Adrenal gland (tissue), 19 donors: ENCODE measurements at places on chromosomes 13 and 19. TPM values are rescaled to one million over a fixed set of nuclear protein-coding genes. Genes with fewer than 3 reads are reported as not detected.

DNA sequence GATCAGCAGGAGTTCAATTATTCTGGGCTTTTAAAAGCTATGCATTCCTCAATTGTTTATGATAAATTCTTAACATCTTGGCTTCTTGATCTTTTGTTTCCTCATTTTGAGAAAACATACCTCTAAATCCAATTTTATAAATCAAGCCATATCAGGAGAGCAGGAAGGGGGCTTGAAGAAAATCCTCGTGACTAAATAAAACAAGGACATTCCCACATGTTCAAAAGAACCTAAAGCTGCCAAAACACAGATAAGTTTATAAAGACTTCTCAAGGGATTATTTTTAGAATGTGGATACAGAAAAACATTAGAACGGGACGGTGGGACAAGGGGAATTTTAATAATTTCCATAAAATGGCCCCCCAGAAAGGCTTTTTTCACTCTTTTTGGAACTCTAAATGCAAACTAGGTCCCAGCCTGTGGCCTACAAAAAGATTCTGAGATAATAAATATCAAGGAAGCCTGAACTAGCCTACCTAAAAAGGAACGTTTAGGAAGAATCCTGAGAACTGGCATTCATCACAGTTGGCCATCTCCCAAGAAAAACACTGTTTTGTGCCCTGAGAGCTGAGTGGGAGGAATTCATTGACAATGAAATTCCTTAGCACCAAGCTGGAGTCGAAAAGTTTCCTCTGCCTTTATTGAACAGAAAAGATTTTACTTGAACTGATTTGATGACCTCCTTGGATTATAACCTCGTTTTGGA is 30.1 kb downstream of the ZAR1L start:
- H3K27me3 ChIP-seq = no peaks in the 10 kb centered on the region
- DNase-seq = peak; percentile 28
- H3K36me3 ChIP-seq = no peaks in the 10 kb centered on the region
- no peaks in the 10 kb centered on the region for H3K4me1 ChIP-seq

Gene MIA
- total RNA-seq = not detected

Gene SLC6A16
- total RNA-seq = 0.71 TPM

Gene MADCAM1
- total RNA-seq = 0.25 TPM

Gene ZNF382
- total RNA-seq = 11.4 TPM

- H3K27me3 ChIP-seq = no peaks in the 10 kb centered on the region
- DNase-seq = no peak
- no peaks in the 10 kb centered on the region for H3K36me3 ChIP-seq
- H3K4me3 ChIP-seq = no peak overlapping the region
- no peak overlapping the region for H3K27ac ChIP-seq
- no peaks in the 10 kb centered on the region for H3K4me1 ChIP-seq
Observed at GRCh38 chr13:113654175-113654560, 3.8 kb downstream of the ATP4B start.

DNA sequence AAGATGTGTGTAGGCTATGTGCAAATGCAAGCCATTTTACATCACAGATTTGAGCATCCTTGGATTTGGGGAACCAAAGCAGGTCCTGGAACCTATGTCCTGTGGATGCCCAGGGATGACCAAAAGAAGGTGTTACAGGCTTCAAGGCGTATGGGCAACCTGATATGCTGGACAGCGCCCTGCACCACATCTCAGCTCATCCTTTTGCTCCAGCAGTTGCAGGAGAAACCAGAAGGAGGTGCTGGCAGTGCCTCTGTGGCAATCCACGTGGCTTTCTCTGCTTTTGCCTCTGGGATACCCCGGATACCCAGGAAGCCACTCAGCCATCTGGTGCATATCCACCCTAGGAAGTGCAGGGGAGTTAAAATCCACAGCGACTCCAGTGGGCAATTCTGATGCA is 110.3 kb upstream of the VSTM2B start:
- no peaks in the 10 kb centered on the region for H3K4me1 ChIP-seq
- no peaks in the 10 kb centered on the region for H3K27me3 ChIP-seq
- no peak for DNase-seq
- H3K4me3 ChIP-seq = no peak overlapping the region

- no peak overlapping the region for H3K4me3 ChIP-seq
- no peak overlapping the region for H3K27ac ChIP-seq
- H3K27me3 ChIP-seq = no peaks in the 10 kb centered on the region
Observed at GRCh38 chr13:103839460-103839859, 773.2 kb upstream of the SLC10A2 start.

- DNase-seq = no peak
- no peaks in the 10 kb centered on the region for H3K36me3 ChIP-seq
- H3K4me1 ChIP-seq = peaks cover 6% of the 10 kb centered on the region
- H3K27me3 ChIP-seq = no peaks in the 10 kb centered on the region
- no peak overlapping the region for H3K27ac ChIP-seq
Observed at GRCh38 chr19:6767081-6767356, 216 bp downstream of the SH2D3A start.

- H3K4me3 ChIP-seq = no peak overlapping the region
- H3K27me3 ChIP-seq = no peaks in the 10 kb centered on the region
Observed at GRCh38 chr13:58202099-58202498, 570.6 kb downstream of the PCDH17 start.

DNA sequence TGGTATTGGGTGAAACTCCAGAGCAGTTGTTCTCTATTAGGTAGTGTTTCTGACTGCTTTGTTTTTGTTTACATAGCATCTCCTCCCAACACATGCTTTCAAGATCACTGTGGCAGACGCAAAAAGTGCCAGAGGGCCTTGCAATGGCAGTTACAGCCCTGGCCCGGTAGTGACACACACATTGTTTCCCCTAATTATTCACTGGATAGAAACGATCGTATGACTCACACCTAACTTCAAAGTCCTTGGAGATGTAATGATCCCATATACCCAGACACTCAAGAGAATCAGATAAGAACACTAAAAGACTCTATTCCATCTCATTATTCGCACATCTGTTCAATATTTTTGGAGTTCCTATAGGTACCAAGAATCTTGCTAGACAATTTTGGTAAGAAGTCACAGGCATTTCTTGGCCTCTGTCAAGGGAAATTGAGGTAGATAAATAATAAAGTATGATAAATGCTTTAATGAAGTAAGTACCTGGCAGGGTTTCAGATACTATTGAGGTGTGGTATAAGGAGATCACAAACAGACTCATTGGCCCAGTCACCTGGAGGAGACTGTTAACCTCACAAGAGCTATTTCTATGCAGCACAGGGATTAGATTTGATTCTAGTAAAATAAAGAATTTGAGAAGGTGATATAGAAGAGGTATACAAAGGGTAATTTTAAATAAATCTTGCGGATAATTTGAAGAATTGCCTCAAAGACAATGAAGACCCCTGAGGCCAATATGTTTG is 485.3 kb downstream of the SLITRK6 start:
- no peak overlapping the region for H3K27ac ChIP-seq
- no peak for DNase-seq
- H3K4me3 ChIP-seq = no peak overlapping the region
- H3K27me3 ChIP-seq = no peaks in the 10 kb centered on the region
- no peaks in the 10 kb centered on the region for H3K36me3 ChIP-seq

Gene RFPL4A
- not detected for total RNA-seq

Gene KASH5
- total RNA-seq = 0.74 TPM

GRCh38 chr19:15636026-15636425 is 4.7 kb upstream of the CYP4F3 start:
- H3K4me3 ChIP-seq = no peak overlapping the region
- H3K27ac ChIP-seq = no peak overlapping the region
- no peaks in the 10 kb centered on the region for H3K27me3 ChIP-seq
- H3K36me3 ChIP-seq = no peaks in the 10 kb centered on the region
- no peaks in the 10 kb centered on the region for H3K4me1 ChIP-seq
- DNase-seq = no peak

Gene FREM2
- 0.11 TPM for total RNA-seq

- no peaks in the 10 kb centered on the region for H3K36me3 ChIP-seq
- no peak overlapping the region for H3K27ac ChIP-seq
- no peaks in the 10 kb centered on the region for H3K27me3 ChIP-seq
- H3K4me1 ChIP-seq = no peaks in the 10 kb centered on the region
- no peak for DNase-seq
Observed at GRCh38 chr19:41076286-41076685, 12.0 kb upstream of the CYP2A13 start.

GRCh38 chr19:37227996-37228395 is 10.0 kb downstream of the ZNF383 start:
- H3K4me3 ChIP-seq = no peak overlapping the region
- no peak for DNase-seq
- no peaks in the 10 kb centered on the region for H3K27me3 ChIP-seq
- no peaks in the 10 kb centered on the region for H3K4me1 ChIP-seq
- H3K27ac ChIP-seq = no peak overlapping the region
- no peaks in the 10 kb centered on the region for H3K36me3 ChIP-seq

GRCh38 chr13:31997641-31998040 is 33.9 kb upstream of the FRY start:
- no peaks in the 10 kb centered on the region for H3K27me3 ChIP-seq
- no peaks in the 10 kb centered on the region for H3K36me3 ChIP-seq
- no peak overlapping the region for H3K4me3 ChIP-seq
- DNase-seq = no peak
- no peaks in the 10 kb centered on the region for H3K4me1 ChIP-seq
- no peak overlapping the region for H3K27ac ChIP-seq

DNA sequence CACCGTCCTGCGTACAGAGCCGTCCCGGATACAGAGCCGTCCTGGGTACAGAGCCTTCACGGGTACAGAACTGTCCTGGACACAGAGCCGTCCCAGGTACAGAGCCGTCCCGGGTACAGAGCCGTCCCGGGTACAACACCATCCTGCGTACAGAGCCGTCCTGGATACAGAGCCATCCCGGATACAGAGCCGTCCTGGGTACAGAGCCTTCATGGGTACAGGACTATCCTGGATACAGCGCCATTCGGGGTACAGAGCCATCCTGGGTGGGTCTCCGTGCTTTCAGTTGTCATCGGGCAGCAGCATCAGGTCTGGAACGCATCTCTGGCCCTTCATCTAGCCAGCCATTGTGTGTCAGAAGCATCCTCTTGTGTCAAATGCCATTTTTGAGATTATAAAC is 222.3 kb upstream of the SOX1 start:
- no peaks in the 10 kb centered on the region for H3K4me1 ChIP-seq
- DNase-seq = no peak
- H3K4me3 ChIP-seq = no peak overlapping the region
- H3K27me3 ChIP-seq = peaks cover 3% of the 10 kb centered on the region
- H3K36me3 ChIP-seq = no peaks in the 10 kb centered on the region

DNA sequence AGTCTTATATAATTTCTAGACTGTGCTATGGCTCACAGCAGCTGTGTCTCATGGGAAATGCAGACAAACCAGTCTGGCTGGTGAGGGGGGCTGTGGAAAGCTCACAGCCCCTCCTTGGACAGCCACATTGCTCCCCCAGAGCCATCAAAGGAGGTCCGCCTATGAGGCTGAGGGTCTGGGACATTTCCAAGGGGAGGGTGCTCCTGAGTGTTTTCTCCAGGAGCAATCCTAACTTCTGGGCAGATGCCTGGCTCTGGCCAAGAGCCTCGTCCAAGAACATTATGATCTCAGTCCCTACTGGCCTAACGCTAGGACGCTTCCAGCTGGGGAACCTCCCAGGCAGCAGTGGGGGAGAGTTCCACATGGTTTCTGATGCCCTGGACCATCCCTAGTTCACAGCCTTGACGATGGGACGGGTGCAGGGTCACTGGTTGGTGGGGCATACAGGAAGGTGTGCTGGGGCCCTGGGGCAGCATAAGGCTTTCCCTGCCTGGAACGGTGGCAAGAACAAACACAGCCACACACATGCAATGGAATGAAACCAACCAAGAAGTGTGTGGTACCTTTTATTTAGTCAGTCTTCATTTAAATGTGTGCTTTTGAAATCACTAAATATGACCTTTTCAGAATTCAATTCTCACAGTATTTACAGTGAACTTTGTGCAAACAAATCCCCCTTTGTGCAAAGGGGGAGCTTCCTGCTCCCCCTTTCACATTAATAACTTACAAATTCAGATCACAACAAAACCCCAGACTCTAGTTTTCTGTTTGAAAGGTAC is 60.6 kb downstream of the CDADC1 start:
- peak overlapping the region; percentile 76 for H3K27ac ChIP-seq
- H3K36me3 ChIP-seq = no peaks in the 10 kb centered on the region
- no peaks in the 10 kb centered on the region for H3K27me3 ChIP-seq
- H3K4me3 ChIP-seq = no peak overlapping the region

GRCh38 chr19:49389406-49389805 is 1.4 kb downstream of the KASH5 start:
- no peaks in the 10 kb centered on the region for H3K27me3 ChIP-seq
- DNase-seq = no peak
- H3K4me1 ChIP-seq = no peaks in the 10 kb centered on the region
- H3K4me3 ChIP-seq = no peak overlapping the region
- no peak overlapping the region for H3K27ac ChIP-seq

Gene LHB
- not detected for total RNA-seq

Gene KLF2
- total RNA-seq = 3.4 TPM

Gene AP2S1
- total RNA-seq = 216 TPM

DNA sequence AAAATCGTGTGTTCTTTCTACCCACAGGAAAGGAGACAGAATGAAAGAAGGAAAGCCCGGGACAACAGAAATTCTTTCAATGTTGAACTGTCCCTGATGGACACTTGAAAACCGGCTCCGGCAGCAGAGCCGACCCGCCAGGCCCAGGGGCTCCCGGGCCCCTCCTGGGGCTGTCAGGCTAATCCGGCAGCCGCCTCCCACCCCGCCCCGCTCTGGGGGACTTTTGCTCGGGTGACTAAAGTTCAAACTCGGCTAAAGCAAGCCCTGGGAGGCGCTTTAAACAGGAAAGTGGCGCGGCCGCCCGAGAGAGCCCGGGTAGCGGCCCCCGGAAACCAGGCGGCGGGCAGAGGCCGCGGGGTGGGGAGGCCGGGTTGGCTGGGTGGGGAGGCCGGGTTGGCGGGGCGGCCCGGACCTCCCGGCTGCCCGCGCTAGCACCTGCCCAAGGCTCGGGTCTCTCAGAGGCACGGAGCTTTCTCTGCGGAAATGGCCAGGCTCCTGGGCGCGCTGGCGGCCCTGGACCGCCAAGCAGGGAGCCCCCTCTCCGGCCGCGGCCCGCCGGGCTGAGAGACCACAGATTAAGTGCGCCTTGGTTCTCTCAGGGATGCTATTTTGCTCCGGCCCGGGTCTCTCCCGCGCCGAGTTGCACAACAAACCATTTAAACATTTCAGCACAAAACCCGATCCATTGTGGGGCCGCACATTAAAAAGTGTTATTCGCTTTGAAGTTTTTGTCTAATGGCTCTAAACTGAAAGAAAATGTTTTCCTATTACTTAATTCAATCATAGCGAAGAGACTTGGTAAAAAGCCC is 2.6 kb upstream of the GSX1 start:
- no peak overlapping the region for H3K4me3 ChIP-seq
- peaks cover 74% of the 10 kb centered on the region for H3K27me3 ChIP-seq
- peaks cover 33% of the 10 kb centered on the region for H3K4me1 ChIP-seq
- DNase-seq = no peak
- H3K36me3 ChIP-seq = no peaks in the 10 kb centered on the region

Gene KCNRG
- 0.19 TPM for total RNA-seq

DNA sequence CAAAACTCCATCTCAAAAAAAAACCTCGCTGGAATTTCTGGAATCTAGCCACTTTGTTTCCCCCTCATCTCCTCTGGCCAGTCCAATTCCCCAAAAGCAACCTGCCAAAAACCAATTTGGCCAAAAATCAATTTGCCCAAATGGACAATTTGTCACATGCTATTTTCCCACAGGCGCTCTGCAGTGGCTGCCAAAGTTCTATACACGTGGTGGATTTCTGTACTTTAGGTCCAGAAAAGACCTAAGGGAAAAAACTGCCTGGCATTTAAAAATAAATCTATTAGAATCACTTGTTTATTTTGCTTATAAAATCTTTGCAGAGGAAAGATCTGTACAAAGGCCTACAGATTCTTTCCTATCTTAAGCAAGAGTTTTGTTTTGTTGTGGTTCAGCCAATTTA is 79.4 kb downstream of the MAP4K1 start:
- H3K36me3 ChIP-seq = no peaks in the 10 kb centered on the region
- no peaks in the 10 kb centered on the region for H3K4me1 ChIP-seq
- no peaks in the 10 kb centered on the region for H3K27me3 ChIP-seq
- DNase-seq = no peak
- H3K4me3 ChIP-seq = no peak overlapping the region
- no peak overlapping the region for H3K27ac ChIP-seq
